ENCODE measurements at places on chromosomes 4 and X. TPM values are rescaled to one million over a fixed set of nuclear protein-coding genes. Genes with fewer than 3 reads are reported as not detected.

GLOD5 gene
- polyA plus RNA-seq, result not detected

RBMX2 gene
- 25.0 TPM for polyA plus RNA-seq

- no peak overlapping the region for H3K4me3 ChIP-seq
- no peak for DNase-seq
- H3K27ac ChIP-seq, result no peak overlapping the region
- H3K36me3 ChIP-seq, result no peaks in the 10 kb centered on the region
- no peaks in the 10 kb centered on the region for H3K27me3 ChIP-seq
- H3K4me1 ChIP-seq, result no peaks in the 10 kb centered on the region
These were observed 1639.2 kb upstream of the PABPC4L start for GRCh38 chr4:135840781-135841180.

DNA sequence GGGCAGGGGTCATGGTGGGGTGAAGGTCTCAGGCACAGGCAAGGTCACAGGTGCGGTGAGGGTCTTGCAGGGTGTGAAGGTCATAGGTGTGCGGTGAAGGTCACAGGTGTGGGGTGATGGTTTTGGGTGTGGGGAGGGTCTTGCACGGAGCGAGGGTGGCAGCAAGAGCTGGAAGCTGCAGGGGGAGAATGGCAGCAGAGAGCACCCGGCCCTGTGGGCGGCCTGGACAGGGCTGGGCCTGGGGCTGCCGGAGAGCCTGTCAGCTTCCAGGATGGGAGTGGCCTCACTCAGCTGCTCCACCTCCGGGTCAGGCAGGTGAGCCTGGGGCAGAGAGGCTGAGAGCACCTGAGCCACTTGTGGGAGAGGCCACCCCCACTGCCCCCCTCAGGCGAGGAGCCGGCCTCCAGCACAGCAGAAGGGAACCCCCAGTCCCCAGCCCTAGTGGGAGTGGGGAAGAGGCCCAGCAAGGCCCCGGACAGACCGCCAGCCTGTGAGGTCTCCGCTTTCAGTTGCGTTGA is 1.5 kb downstream of the MSANTD1 start:
- no peaks in the 10 kb centered on the region for H3K4me1 ChIP-seq
- no peak overlapping the region for H3K4me3 ChIP-seq
- H3K27me3 ChIP-seq, result no peaks in the 10 kb centered on the region
